AML-193 (cell line): ENCODE measurements at places on chromosomes 7 and 10.

DNA sequence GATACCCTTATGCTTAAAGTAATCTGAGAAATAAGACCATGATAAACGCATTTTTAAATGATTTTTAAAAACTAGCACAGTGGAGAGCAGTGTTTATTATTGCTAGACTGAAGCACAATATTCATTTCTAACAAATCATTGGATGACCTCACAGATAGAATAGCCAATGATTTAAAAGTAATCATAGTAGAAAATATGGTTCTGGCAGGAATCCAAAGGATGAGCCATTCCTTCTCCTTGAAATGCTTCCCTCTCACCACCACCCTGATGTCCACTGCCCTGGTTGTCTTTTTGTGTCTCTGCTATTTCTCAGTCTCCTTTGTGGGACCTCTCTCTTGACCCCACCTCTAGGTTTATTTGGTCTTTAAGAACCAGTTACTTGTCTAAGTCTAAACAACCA, 64.9 kb downstream of the PRKG1 start:
- no peak for DNase-seq

GRCh38 chr7:6612819-6613218, 2.6 kb upstream of the ZNF853 start:
- DNase-seq: no peak

DNA sequence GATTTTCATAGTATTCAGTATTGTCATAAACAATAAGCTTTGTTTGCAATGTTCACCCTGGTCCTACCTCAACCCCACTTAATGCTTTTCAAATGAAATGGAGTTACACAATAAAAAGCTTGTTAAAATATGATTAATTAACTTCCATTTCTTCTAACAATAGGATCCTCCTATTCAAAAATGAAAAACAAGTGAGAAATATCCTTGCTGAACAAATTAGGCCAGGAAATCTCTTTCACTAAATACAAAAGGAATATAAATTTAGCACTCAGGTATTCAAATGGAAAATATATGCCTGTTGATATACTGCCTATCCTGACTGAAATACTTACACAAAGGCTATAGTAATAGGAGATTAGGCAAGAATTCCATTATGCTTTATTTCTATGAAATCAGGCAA, 323.4 kb upstream of the GRM3 start:
- DNase-seq: no peak

- DNase-seq: no peak
These were observed 57.4 kb upstream of the SVIL start for GRCh38 chr10:29692121-29692539.

DNA sequence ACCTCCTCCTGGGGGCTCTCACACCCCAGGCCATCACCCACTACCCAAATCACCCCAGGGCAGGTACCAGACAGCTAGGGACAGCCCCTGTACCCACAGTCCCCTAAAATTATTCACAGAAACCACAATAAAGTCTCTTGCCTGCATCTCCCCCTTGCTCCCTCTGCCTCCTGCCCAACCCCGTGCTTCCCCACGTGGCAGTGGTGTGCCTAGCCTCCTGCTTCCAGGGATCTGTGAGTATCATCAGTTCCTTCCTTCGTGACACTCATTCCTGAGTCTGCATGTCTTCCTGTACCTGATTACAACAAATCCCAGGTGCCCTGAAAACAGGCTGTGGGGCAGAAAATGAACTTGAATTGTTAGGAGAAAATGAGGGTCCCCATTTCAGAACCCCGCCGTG, 61.5 kb downstream of the PRKAG2 start:
- no peak for DNase-seq

DNA sequence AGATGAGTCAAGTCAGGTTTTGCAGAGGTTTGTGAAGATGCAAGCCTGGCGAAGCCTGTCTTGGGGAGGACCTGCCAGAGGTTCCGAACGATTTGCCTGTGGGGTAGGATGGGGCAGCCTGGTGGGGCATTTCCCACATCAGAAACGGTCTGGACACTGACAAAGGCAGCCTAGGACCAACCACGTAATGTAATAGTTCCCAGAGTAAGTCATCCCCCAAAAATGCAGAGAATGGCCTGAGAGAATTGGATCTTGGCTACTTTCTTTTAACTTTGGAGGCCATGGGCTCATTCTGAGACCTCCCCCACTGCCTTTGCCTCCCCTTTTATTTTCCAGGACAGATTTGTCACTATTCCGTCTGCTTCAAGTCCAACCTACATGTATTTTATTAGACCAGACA, 168.9 kb upstream of the SH2B2 start:
- DNase-seq: no peak

DNA sequence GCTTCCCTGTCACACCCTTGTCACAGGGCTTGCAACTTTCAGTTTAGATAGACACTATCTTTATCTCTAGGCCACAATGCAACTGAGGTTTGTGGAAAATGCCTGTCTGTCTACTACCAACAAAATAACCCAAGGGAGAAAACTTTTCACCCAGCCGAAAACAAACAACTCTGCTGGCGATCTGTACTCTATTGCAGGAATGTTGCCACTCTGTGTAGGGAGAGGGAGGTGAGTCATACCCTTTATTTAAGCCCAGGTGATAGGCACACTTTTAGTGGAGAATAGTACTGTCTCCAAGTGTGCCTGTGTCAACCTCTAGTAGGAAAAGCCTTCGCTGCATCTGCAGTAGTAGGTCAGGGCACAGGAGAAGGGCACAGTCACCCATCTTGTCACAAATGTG, 108.3 kb downstream of the SLC25A40 start:
- no peak for DNase-seq
